ENCODE measurements at places on chromosomes 11 and 22.

DNA sequence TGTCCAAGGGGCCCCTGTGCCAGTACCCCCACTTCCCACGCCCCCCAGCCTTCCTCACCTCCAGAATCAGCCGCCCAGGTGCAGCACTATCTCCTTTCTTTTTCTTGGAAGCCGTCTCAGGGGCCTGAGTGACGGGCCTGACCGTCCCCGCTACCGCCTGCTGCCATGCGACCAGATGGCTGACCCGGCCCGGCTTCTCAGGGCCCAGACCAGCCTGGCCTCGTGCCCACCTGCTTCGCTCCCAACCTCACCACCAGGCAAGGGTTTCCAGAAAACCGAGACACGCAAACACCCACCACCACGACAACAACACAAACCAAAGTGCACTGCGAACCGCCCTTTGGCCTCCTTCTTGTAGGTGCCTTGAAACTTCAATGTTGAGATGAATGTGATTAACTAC, 39.1 kb downstream of the MACROD1 start:
- DNase-seq, result no peak

DNA sequence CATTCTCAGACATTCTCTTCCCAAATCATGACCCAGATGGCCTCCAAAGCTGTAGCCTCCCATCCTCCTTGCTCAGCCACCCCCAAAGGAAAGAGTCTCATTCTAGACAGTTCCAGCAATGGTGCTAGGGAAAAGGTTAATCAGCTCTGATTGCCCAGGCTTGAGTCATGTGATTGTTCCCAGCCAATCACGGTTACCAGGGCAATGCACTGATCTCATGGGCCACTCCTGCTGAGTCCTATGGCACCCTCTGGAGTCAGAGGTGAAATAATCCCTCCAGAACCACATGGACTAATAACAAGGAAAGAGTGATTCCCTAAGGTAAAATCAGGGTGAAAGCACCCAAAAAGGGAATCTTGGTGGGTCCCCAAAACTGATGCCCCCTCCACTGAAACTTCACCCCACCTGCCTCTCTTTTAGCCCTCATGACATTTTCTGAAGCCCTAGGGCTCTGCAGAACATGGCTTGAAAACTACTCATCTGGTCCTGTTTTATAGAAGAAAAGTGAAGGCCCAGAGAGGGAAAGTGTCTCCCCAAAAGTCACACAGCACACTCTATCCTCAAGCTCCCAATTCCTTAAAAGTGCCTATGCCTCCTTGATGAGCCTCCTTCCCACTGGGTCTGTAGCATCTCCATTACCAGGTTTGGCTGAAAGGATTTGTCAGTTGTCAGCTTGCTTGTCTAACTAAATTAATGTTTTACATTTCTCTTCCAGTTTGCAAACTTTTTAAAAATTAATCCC, 203.7 kb downstream of the MN1 start:
- DNase-seq, result no peak

DNA sequence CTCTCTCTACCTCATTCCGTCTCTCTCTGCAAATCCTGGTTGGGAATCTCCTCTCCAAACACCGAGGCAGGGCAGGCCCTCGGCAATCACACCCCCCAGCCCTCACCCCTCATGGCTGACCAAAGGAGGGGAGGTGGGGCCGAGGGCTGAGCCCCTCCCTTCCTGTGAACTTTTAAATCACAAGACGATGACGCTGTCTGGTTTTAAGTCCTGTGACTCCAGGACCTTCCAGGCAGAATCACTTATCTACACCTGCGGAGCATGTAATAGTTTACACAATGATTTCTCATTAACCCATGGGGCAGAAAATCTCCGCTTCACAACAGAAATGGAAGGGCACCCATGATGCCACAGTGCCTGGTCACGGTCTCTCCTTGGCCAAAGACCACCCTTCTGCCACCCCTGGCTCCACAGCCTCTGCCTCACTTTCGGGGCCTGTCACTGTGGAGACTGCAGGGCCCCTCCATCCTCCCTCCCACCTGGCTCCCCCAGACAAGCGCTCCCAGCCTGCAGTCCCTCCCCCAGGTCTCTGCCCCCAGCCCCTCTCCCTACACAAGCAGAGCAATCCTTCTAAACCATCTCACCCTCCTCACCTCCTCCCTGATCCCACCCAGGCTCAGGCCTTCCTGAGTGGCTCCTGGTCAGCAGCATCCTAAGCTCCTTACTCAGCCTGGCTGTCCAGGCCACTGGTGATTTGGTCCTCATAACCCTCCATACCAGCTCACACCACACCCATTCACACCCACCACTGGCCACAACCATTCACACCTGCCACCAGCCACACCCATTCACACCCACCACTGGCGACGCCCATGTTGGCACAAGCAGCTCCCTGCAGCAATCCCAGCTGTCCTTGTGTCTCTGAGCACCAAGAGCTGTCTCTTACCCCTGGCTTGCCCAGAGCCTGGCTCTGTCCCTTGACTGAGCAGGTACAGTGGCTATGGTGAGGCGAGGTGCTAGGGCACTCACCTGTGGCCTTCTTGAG, 30.7 kb upstream of the ARFGAP3 start:
- no peak for DNase-seq

- no peak for DNase-seq
These were observed 57.6 kb downstream of the NAV2 start for GRCh38 chr11:19770277-19770676.

DNA sequence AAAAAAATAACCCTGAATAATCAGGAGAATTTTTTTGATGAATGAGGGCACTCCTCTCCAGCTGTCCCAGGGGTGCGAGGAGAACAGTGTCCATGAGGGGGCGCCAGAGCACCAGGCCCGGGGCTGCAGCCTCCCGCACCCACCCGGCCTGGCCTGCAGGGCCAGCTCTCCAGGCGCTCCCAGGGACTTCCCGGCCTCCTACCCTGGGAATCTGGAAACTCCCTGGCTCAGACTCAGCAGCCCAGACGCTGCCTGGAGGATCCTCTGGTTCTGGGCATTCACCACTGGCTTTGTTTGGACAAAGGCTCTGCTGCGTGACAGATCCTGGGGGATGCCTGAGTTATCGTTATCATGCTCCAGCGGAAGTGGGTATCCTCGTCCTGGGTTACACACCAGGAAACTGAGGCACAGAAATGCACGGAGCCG, 31.0 kb downstream of the MCM5 start:
- peak; percentile 52 for DNase-seq

DNA sequence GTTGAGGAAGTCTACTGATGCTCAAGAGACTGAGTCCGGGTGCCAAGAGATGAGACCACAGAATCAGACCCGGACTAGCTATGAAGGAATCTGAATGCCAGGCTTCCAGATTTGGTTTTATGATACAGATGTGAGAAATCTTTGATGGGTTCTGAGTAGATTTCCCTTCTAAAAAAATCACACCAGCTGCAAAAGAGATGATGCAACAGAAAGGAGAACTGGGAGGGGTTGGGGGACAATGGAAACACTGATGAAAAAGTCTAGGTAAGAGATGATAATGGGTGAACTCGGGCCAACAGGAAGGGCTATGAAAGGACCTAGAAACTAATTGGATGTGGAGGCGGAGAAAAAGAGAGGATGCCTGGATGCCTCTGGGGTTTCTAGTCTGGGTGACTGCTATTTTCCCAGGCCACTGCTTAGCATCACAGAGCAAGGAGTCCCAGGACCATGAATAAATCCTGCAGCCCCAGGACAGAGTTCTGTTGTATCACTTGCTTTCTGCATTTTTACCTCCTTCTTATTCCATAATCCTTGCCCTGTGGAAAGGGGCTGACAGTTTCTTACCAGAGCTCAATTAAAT, 115.4 kb upstream of the SEZ6L start:
- DNase-seq, result no peak

GRCh38 chr11:120714438-120714837, 202.9 kb downstream of the GRIK4 start:
- DNase-seq, result no peak

DNA sequence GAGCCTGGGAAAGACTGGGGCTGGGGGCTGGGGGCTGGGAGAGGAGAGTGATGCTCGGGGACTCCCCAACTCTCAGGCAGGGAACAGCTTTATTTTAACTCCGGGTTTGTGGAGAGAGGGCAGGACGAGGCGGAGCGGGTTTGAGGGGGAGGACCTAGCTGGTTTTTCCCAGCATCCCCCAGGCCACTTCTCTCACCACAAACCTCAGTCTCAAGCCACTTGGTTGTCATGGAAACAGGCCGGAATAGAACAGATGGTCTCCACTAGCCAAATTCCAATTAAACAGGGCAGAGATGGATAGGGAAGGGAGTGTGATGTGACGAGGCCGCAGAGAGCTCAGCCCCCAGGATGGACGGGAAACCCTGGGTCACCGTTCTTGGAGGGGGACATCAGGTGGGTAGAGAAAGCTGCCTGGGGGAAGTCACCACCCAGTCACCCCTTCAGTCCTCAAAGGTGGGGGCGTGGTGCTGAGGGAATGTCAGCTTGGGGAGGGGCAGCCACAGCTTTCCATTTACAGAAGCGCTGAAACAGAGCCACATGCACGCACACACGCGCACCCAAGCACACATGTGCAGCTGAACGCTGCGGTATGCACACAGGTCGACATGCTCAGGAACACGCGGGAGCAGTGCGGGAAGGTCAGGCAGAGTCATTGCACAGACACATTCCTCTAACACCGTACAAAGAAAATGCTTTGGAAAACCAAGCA, 19.2 kb downstream of the NECTIN1 start:
- no peak for DNase-seq

DNA sequence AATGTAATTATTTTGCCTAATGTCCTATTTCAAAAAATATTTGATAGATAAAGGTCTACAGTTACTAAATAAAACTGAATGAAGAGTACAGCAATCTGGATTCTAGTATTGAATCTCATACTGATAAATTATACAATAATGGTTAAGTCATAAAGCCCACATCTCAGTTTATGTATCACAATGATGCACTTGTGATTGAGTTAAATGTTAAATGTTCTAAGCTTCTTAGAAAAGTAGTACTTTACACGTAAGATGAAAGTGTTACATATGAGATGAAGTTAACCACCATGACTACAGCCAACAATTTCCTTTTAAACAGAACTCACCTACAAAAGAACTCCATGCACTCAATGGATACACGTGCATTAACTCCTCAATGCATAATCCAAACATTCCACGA, 51.7 kb downstream of the PHF21A start:
- DNase-seq, result no peak

DNA sequence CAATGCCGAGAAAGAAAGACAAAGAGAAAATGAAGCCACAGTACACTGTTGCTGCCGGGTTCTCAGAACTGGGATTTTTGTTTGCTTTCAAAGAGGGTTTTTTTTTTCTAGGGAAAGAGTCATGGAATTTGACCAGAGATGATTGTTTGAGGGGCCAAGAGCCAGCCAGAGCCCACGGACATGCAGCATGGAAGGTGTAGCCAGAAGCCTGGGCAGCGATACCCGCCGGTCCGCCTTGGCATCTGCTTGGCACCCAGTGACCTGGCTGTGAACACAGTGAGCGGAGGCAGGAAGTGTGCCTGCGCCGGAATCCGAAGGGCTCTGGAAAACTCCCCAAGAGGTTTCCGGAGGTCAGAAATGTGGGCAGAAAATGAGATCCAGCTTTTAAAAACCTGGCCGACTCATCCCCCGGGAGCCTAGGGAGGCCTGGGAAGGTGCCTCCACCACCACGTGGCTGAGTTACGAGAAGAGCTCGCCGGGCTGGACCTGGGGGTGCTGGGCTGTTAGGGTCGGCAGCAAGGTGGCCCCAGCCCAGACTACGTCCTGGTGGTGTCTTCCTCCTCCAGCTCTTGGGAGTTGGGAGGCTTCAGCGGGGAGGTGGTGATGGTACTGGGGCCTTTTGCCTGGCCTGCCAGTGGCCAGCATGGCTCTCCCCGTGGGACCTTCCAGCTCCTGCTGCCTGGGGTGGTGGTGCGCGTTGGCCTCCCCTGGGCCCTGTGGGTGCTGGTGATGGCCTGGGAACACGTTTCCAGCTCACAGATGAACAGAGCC, 61.6 kb upstream of the PPARA start:
- no peak for DNase-seq

GRCh38 chr11:111531687-111532364, 8.7 kb upstream of the LAYN start:
- DNase-seq, result no peak

GRCh38 chr22:23670378-23671295, 20.2 kb upstream of the RGL4 start:
- DNase-seq, result no peak

GRCh38 chr11:57085611-57086010, 96.1 kb upstream of the LRRC55 start:
- DNase-seq, result no peak

DNA sequence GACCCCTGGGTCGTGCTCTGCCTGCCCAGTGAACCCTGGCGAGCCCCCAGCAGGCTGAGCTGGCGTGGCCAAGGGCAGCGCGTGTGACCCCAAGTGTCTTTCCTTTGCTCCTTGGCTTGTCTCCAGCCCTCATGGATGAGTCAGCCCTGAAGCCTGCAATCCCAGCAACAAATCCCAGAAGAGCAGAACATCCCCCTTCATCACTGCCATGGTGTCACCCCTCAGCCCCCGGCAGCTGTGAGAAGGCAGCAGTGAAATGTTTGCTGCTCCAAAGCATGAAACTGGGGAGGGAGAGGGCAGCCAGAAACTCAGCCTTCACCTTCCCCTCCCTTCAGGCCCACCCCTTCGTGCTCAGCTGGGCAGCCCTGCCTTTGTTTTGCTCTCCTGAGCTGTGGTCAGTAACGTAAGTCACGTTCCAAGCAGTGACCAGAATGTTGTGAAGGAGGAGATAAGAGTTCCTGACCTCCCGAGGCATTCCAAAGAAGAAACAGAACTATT, 29.8 kb downstream of the ADAMTS15 start:
- DNase-seq, result no peak

GRCh38 chr11:114982141-114982540, 303.8 kb downstream of the NXPE2 start:
- no peak for DNase-seq

DNA sequence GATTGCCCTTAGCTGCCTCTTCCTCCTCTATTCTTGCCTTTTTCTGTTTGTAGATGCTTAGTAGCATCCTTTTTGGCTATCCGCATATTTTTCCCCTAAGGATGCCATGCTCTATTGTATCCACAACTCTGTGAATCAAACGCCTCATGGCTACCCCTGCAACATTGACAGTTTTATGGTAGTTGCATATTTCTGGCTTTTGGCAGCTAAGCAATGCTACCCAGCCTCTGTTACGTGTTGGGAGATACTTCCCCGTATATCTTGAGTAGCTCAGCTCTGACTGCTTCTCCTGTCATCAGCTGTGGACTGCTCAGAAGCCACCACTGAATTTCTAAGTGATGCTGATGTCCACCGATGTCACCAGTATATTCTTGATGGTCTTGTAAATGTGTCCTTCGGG, 15.1 kb upstream of the SLC3A2 start:
- no peak for DNase-seq

DNA sequence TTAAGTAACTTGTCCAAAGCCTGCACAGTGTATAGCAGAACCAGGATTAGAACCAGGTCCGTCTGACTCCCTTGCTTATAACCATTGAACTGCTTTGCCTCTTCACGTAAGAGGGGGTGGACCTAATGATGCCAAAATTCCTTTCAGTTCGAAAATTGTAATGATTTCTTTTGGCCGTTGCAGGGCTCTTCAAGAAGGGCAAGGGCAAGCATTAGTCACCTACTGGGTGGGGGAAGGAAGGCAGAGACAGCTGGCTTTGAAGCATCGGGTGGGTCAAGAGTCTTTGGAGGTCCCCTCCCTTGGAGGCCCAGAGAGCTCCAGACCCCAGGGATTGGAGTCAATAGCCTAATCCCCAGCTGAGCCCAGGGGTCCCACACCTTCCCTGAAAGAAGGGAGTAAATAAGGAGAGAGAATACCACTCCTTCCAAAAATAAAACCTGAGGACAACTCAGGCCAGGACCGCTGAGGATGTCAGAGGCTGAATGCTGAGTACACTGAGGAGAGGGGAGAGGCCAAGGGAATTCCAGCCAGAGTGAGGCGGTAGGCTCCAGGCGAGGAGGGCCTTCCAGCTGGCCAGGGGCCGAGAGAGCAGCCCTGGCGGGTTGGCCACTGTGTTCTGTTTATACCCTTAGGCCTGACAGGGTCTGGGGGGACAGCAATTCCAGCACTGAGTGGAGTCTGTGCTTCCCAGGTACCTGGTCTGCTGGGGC, 14.1 kb downstream of the CREB3L1 start:
- DNase-seq, result no peak

Data from NCI-H345 (cell line).